ENCODE measurements at places on chromosomes 4 and X.

DNA sequence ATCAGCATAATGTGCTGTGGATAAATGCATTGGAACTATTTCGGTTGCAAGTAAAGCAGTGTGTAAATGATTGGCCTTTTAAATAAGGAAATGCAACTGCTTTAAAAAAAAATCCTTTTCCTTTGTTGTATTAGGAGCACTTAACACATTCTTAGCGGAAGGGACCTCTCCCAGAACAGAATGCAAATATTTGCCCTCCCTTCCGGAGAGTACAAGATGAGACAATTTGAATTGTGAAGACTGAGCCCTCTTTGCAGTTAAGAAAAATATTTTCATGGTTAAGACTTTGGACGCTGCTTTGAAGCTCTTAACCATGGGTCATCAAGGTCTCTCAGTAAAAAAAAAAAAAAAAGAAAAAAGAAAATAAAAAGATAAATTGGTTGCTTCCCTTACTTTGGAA, 9.5 kb upstream of the NOX1 start:
- no peak for DNase-seq

- DNase-seq: no peak
Measured at GRCh38 chrX:125998432-125998831, 167.7 kb downstream of the DCAF12L2 start.

DNA sequence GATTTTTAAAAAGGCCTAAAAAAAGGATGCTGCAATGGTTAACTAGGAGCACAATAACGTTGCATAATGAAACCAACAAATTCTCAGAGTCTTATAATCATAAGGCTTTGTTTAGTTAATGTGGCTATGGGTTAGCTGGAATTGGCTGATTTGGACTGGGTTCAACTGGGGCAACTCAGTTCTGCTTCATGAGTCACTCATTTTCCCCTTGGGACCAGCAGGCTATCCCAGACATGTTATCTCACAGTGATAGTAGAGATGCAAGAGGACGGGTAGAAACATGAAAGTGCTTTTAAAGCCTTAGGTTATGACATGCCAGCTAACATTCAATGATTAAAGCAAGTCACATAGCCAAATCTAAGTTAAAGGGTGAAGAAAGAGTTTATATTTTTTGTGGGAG, 189.2 kb upstream of the GK2 start:
- no peak for DNase-seq

GRCh38 chr4:45120163-45120562, 393.8 kb upstream of the GNPDA2 start:
- DNase-seq: no peak

All from common myeloid progenitor, CD34-positive (primary cell).